Spinal cord (tissue), 10 donors: ENCODE measurements at places on chromosomes 7 and 10. TPM values are rescaled to one million over a fixed set of nuclear protein-coding genes. Genes with fewer than 3 reads are reported as not detected.

DNA sequence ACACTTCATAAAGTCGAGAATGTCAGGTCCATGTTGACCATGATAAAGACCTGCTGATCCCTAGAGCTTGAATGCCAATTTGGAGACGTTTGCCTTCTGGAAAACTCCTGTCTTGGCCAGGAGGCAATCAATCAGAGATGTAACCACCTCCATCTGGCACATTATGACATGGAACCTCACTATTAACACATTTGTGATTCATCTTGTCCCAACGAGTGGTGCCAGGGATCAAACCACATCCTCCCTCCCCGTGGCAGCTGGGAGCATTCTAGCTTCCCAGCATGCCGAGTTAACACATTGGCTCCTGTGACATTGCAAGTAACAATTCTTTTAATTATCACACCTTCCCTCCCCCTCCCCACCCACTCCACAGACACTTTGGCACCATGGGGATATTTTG is 84.0 kb upstream of the PPP1R17 start:
- peaks cover 3% of the 10 kb centered on the region for H3K27me3 ChIP-seq
- no peaks in the 10 kb centered on the region for H3K4me1 ChIP-seq
- no peak overlapping the region for H3K27ac ChIP-seq
- DNase-seq = no peak

- DNase-seq = no peak
- H3K36me3 ChIP-seq = no peaks in the 10 kb centered on the region
- no peak overlapping the region for H3K27ac ChIP-seq
- no peaks in the 10 kb centered on the region for H3K27me3 ChIP-seq
- H3K4me3 ChIP-seq = no peak overlapping the region
Measured at GRCh38 chr7:70890147-70890969, 241.6 kb upstream of the GALNT17 start.

DNA sequence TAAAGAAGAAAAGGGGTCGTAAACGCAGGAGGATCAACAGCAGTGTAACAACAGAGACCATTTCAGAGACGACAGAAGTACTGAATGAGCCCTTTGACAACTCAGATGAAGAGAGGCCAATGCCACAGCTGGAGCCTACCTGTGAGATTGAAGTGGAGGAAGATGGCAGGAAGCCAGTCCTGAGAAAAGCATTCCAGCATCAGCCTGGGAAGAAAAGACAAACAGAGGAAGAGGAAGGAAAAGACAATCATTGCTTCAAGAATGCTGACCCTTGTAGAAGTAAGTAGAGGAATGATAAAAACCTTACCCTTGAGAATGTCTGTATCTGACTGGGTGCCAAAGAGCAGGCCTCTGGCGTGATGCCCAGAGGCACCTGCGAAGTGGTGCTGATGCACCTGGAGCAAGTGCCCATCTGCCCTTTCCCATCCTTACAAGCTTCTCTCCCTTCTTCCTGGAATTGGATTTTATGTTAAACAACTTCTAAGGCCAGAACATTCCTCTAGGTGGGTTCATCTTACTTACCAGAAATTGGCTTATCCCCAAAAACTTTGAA is 86.4 kb upstream of the SAMD8 start:
- H3K27me3 ChIP-seq = no peaks in the 10 kb centered on the region
- H3K27ac ChIP-seq = no peak overlapping the region
- H3K36me3 ChIP-seq = peaks cover 32% of the 10 kb centered on the region
- peaks cover 19% of the 10 kb centered on the region for H3K4me1 ChIP-seq

- no peak overlapping the region for H3K27ac ChIP-seq
- no peak for DNase-seq
- H3K4me1 ChIP-seq = no peaks in the 10 kb centered on the region
- H3K27me3 ChIP-seq = no peaks in the 10 kb centered on the region
- no peaks in the 10 kb centered on the region for H3K36me3 ChIP-seq
- no peak overlapping the region for H3K4me3 ChIP-seq
Measured at GRCh38 chr10:58467931-58468635, 44.6 kb upstream of the BICC1 start.

- DNase-seq = no peak
- H3K4me3 ChIP-seq = no peak overlapping the region
- no peaks in the 10 kb centered on the region for H3K27me3 ChIP-seq
- H3K27ac ChIP-seq = peak overlapping the region; percentile 16
Measured at GRCh38 chr10:63105225-63106110, 27.7 kb upstream of the NRBF2 start.

DNA sequence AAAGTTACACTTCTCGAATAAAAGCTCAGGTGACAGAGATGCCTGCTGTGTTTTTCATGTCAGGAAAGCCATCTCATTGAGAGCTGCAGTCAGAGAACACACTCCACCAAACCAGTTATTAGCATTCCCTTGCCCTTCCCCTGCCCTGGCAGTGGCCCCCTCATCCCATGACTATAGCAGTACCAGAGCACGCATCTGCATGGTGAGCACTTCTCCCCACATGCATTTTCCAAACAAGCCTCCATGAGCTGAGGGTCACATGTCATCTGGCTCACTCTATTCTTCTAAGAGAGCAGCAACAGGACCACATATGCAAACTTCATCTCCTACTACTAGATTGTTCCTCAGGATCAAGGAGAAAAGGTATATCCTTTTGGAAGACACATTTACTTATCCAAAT is 42.4 kb upstream of the FGL2 start:
- no peaks in the 10 kb centered on the region for H3K27me3 ChIP-seq
- peaks cover 4% of the 10 kb centered on the region for H3K36me3 ChIP-seq
- peaks cover 4% of the 10 kb centered on the region for H3K4me1 ChIP-seq
- H3K27ac ChIP-seq = peak overlapping the region; percentile 35
- no peak overlapping the region for H3K4me3 ChIP-seq
- no peak for DNase-seq

DNA sequence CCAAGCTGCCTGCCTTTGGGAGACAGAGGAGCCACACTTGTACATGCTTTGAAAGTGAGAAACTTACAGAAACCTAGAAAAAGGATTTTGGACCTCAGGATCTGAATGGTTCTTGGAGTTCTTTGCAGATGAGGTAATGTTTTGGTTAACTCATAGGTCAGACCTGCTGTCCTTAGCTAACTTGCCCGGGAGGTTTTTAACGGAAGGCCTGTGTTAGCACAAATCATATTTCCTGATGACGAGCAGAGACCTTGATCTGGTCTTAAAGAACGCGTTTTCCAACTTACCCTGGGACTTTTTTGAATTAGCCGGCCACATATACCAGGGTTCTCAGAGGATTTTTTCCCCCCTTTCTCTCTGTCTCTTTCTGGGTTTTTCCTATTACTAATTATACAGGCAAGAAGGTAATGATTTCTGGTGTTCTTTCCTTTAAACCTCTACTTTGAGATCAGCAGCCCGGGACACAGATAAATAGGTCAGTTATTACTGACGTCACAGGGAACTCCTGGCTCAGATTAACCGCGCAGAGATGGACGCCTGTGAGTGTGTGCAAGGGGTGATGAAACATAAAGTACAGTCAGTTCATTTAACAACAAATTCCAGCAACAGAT is 101.7 kb upstream of the KLF6 start:
- H3K4me3 ChIP-seq = no peak overlapping the region
- H3K4me1 ChIP-seq = peaks cover 6% of the 10 kb centered on the region
- peak; percentile 49 for DNase-seq
- H3K27me3 ChIP-seq = no peaks in the 10 kb centered on the region
- no peaks in the 10 kb centered on the region for H3K36me3 ChIP-seq

DNA sequence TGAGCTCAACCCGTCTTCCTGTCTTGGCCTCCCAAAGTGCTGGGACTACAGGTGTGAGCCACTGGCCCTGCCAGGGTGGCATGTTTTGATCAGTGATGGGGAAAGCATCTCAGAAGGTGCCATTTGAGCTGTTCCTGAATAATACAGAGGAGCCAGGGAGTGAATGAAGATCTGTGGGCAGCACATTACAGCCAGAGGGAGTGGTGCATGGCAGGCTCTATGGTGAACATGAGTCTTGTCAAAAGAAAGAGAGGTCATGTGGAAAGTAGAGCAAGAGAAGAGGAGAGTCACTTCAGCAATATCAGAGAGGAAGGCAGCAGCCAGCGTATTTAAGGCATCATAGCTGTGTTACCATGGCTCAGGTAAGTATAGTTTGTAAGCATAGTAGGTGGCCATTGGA is 275.7 kb upstream of the LRGUK start:
- no peak overlapping the region for H3K4me3 ChIP-seq
- H3K4me1 ChIP-seq = no peaks in the 10 kb centered on the region
- no peak overlapping the region for H3K27ac ChIP-seq
- no peaks in the 10 kb centered on the region for H3K27me3 ChIP-seq

DNA sequence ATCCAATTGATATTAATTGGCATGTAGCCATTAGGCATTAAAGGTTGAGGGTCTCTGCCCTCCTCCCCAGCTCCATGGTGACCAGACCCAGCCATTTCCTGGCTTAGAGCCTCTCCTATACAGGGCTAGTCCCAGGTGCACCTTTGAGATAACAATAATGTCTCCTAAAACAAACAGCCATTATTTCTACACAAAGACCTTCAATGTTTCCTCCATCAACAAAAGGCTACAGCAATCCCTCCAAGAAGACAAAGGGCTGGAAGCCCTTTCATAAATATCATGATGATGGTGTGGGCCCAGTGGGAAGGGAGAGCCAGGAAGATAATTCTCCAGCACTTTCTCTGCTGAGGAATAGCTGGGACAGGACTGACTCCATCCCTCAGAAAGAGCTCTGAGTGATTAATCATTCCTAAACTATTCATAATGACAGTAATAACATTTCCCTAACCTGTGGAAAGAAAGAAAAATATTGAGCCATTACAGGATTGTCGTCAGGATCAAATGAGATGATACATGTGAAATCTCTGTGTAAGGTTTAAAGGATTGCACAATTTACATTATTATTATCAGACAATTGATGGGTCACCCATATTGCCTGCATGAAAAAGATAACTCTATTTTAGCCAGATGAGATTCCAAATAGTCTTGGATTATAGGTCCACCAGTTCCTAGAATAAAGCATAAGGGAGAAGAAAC is 10.2 kb downstream of the PKD2L1 start:
- no peak for DNase-seq
- no peaks in the 10 kb centered on the region for H3K4me1 ChIP-seq
- peaks cover 2% of the 10 kb centered on the region for H3K27me3 ChIP-seq
- H3K27ac ChIP-seq = no peak overlapping the region
- no peak overlapping the region for H3K4me3 ChIP-seq

GRCh38 chr7:96244244-96244991 is 77.5 kb downstream of the SLC25A13 start:
- no peaks in the 10 kb centered on the region for H3K4me1 ChIP-seq
- no peak for DNase-seq
- H3K27me3 ChIP-seq = no peaks in the 10 kb centered on the region

GRCh38 chr7:137390076-137390475 is 46.5 kb upstream of the PTN start:
- no peak overlapping the region for H3K4me3 ChIP-seq
- peaks cover 3% of the 10 kb centered on the region for H3K36me3 ChIP-seq
- H3K27me3 ChIP-seq = no peaks in the 10 kb centered on the region
- H3K4me1 ChIP-seq = peaks cover 1% of the 10 kb centered on the region

- peak within 1 kb of the TSS; percentile 32 for H3K4me3 ChIP-seq
- peaks cover 36% of the 10 kb centered on the region for H3K4me1 ChIP-seq
- DNase-seq = no peak
- H3K27me3 ChIP-seq = peaks cover 11% of the 10 kb centered on the region
- no peaks in the 10 kb centered on the region for H3K36me3 ChIP-seq
Measured at GRCh38 chr7:151439855-151440798, at the start of gene CRYGN. CRYGN (minus strand) TSS chr7:151440141; CDS start chr7:151439917, 224 bp downstream.

Gene TAS2R41
- not detected for total RNA-seq

Gene C10orf90
- total RNA-seq = 1.7 TPM

Gene BHLHA15
- 2.4 TPM for total RNA-seq

Gene ABCA13
- 0.66 TPM for total RNA-seq

Gene AKR1E2
- 26.7 TPM for total RNA-seq

Gene TMEM273
- 8.5 TPM for total RNA-seq
